Thyroid gland (tissue), 4 donors: ENCODE measurements at places on chromosomes 16 and 17. TPM values are rescaled to one million over a fixed set of nuclear protein-coding genes. Genes with fewer than 3 reads are reported as not detected.

GRCh38 chr16:61564716-61565115 is 471.5 kb downstream of the CDH8 start:
- DNase-seq = no peak

DNA sequence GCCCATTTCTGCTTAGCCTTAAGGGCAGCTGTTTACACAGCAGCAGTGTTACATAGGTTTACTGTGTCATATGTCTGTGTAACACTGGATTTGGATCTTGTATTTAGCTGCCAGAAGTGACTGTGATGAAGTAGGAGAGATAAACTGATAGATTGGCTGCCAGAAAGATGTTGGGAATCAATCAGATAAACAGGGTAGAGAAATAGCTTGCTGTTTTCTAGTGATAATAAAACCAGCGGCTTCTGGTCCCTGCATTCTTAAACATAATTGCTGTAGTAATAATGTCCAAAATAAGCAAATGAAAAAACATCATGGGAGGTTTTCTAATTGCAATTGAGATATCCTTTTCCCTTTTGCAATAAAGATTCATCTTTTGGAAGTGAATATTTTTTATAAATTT is 68.7 kb downstream of the AATF start:
- DNase-seq = no peak

GRCh38 chr16:30567160-30567990 is 4.1 kb downstream of the ZNF688 start:
- no peak for DNase-seq

DNA sequence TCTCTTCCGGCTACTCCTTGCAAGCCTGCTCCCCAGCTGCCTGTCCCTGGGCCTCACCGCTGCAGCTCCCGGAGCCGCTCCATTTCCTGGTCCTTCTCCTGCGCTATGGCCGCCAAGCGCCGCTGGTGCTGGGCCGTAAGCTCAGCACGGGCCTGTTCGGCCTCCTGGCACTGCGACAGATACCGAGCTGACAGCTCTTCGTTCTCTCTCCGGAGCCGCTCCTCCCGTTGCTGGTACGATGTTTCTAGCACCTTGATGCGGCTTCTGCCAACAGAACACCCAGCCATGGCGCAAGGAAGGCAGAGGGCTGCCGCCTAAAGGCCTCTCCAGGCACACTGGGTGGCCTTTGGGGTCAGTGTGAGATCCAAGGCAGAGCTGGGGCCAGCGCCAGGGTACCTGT is 14.9 kb upstream of the MRPL38 start:
- no peak for DNase-seq

DNA sequence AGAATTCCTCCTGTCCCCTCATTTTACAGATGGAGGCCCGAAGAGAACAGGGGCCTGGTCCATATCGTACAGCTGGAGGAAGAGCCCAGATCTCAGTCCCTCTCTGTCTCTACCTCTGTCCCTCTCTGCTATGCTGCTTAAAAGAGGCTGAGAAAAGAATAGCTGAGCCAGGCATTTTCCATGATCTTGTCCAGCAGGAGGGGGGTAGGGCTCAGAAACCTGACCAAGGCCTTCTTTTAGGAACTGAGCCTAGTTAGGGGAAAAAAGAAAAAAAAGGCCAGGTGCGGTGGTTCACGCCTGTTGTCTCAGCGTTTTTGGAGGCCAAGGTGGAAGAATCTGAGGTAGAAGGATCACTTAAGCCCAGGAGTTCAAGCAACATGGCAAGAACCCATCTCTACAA is 84.2 kb downstream of the MGAT5B start:
- DNase-seq = no peak

DNA sequence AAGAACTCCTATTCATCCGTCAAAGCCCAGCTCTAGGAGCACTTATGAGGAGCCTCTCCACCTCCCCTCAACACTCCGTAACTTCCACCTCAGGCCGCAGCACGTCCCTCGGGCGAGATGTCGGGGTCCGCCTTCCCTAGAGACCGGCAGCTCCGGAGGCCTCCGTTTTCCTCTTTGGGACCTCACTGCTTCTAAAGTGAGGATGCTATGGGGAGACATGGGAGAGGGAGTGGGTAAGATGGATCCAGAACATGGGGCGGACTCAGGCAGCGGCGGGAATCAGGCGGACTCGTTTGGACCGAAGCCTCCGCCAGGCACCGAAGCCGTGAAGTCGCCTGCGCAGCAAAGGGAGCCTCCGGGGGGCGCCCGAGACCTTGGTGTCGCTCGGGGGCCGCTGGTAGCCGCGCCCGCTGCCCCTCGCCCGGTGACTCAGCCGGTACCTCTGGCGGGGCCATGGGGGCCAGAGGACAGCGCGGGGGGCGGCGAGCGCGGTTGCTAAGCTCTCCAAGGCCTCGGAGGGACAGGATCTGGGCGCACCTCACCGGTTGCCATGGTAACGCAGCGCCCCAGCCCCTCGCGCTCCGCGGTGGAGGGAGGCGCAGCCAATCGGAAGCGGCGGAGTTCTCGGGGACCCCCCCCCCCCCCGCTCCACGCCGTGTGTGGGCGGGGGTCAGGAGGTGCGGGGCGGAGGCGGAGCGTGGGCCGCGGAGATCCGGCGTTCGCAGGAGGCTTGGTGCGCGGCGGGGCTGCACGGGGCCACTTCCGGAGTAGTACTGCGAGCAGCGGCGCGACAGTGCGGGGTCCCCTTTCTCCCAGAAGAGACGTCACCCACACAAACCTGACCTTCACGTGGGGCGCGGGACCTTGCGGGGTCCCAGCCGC is 1.3 kb upstream of the HIC1 start:
- DNase-seq = peak; percentile 59

- peak; percentile 94 for DNase-seq
Measured at GRCh38 chr17:74795327-74796020, 19.3 kb upstream of the NAT9 start.

- peak; percentile 99 for DNase-seq
Measured at GRCh38 chr16:10743610-10744369, at the start of gene NUBP1. TSS of gene NUBP1 (plus strand) at chr16:10743842. CDS start at chr16:10743864, 22 bp downstream.

DNA sequence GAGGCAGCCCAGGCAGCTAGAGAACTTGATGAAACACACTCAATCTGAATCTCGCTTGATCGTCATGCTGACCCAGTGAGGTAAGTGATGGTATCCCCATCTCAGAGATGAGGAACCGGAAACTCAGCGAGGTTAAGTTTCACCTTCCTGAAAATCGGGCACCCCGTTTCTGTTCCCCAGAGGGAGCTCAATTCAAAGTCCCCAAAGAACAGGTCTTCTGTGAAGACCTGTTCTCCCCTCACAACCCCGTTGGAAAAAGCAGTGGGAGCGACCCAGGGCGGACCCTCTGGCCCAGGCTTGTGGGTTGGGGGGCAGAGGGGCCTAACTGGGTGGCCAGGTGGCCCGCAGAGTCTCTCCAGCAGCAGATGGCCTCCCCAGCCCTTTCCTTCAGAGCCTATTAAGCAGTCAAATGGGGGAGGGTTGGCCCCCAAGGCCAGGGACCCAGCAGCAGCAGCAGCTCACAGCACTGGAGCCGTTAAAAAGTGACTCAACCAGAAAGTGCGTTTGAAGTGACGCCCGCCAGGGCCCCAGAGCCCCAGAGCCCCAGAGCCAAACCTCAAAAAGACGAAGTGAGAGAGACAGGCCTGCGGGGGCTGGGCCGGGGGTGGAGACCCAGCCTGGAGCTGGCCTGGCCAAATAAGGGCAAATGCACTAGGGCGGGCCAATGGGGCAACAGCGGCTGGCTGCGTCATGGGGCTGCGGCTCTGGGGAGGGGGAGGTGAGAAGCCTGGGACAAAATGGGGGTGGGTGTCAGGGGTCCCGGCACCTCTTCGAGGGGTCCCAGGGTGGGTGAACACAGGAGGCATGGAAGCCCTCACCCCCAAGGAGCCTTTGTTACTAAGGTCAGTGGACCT is 9.2 kb upstream of the TSPOAP1 start:
- peak; percentile 35 for DNase-seq

DNA sequence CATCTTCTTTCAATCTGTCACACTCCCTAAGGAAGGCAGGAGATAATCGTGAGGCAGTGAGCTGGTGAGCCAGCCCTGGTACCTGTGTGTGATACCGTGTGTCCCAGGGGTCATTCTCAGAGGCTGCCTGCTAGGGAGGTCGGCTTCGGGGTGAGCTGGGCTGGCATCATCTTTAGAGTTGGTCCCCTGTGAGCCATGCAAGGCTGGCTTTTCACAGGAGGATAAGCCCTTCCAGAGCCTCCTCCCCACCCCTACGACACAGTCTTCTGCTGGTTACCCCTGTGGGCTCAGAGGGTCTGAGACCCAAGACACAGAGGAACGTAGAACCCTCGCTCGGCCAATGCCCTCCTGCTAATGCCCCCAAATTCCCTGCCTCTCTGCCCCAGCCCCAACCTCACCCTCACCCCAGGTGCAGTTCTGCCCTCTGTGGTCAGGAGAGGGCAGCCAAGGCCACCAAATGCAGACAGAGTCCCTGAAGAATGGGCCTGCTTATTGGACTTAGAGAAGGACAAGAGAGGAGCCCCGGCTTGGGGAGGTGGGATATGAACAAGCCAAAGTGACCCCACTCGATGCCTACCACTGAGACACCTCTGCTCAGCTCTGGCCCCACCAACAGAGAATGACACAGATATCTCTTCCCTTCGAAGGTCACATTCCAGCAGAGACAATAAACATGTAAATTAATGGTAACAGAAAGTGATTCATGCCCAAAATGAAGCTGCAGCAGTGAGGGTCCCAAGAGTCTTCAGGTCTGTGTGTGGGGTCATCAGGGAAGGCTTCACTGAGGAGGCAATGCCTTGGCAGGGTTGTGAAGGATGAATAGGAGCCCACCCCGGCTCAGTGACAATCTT is 80.8 kb upstream of the CCL1 start:
- DNase-seq = no peak

GRCh38 chr16:19014461-19014860 is 30.7 kb downstream of the TMC7 start:
- DNase-seq = no peak

- no peak for DNase-seq
Measured at GRCh38 chr17:67353161-67353560, 13.2 kb downstream of the PSMD12 start.

DNA sequence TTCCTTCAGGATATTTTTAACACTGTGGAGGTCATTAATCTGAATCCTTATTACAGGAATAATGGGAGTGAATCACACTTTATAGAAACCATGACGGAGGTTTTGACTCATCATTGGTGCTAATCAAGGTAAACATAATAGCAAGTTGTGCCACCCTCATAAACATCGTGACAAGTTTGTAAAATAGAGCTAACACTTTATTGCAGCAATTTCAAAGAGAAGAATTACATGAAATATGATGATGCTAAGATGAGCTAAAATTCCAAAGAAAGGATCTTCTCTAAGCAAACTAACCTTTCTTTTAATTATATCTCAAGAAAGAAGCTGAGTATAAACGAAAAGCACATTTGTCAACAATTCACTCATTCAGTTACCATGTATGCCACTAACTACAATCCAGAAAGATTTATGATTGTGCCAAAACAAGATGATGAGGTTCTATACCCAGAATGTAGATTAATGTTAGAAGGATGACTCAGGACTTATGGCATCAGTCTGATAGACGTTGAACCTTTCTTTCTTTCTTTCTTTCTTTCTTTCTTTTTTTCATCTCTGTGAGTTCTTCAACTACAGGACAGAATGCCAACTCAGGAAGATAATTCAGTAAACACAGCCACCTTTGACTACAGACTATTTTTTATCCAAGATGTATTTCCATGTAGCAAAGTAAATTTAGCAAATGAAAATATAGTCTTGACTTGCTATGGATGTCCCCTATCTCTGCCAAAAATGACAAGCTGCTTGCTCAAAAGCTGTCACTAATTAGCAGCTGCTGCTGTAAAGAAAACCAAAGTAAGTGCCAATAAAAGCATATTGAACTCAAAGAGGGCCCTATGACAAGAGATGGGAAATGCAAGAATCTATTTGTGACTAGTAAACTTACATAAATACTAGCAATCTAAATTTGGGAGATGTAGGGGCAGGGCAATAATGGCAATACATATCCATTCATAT is 23.3 kb downstream of the STAT5B start:
- no peak for DNase-seq

DNA sequence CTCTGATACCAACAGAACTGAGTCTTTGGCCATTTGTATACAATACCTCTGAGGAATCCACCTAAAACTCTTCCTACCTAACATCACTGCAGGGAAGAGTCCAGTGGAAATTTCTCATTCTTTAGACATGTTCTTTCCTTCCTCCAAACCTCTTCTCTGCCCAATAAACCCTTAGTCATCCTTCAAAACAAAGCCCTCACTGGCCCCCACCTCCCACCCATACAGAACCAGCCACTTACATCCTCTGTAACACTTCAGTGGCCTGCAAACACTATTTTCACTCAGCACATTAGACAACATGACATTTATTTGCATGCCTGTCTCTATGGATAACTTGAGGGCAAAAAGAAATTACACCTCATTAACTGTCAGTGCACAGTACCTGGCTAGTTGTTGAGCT is 200.3 kb upstream of the NOG start:
- no peak for DNase-seq

- DNase-seq = no peak
Measured at GRCh38 chr16:9039210-9039609, 52.2 kb upstream of the HAPSTR1 start.

DNA sequence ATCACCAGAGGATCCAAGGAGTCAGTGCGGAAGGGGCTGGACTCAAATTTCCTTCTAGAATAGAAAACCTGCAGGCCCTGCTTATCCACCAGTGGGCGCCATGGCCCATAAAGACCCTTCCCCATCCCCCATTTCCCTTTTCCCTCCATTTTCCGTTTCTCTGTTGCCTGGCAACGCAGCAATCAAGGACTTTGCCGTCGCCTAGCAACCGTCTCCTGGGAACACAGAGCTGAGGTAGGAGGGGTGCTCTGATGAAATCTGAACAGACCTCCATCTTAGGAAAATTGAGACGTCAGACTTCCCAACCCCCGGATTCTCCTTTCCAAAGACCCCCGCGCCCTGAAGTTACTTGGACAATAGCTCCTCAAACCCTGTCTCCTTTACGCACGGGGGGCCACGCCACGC is 5.7 kb downstream of the DLG4 start:
- peak; percentile 69 for DNase-seq

GRCh38 chr16:3042376-3042775 is 4.0 kb upstream of the MMP25 start:
- DNase-seq = no peak

GRCh38 chr16:68447653-68448359 is 502 bp downstream of the SMPD3 start:
- no peak for DNase-seq

GRCh38 chr17:66711401-66711800 is 123.5 kb upstream of the CACNG5 start:
- DNase-seq = no peak

- peak; percentile 9 for DNase-seq
Measured at GRCh38 chr17:72338847-72339790, 218.3 kb downstream of the SOX9 start.

GRCh38 chr16:66207139-66207882 is 159.2 kb upstream of the CDH5 start:
- no peak for DNase-seq

GRCh38 chr16:72657791-72658190 is 390.1 kb downstream of the ZFHX3 start:
- no peak for DNase-seq

GRCh38 chr16:81210807-81211206 is 27.7 kb upstream of the BCO1 start:
- DNase-seq = no peak

GNG13 gene
- total RNA-seq = not detected

SENP3 gene
- 62.4 TPM for total RNA-seq

TMEM94 gene
- total RNA-seq = 116 TPM

PVALEF gene
- not detected for total RNA-seq

HBA2 gene
- 32.6 TPM for total RNA-seq

FZD2 gene
- 1.8 TPM for total RNA-seq

RDM1 gene
- total RNA-seq = 0.93 TPM

FAM171A2 gene
- 15.0 TPM for total RNA-seq

SLC35G6 gene
- not detected for total RNA-seq
